ENCODE measurements at places on chromosomes 3 and 15. TPM values are rescaled to one million over a fixed set of nuclear protein-coding genes. Genes with fewer than 3 reads are reported as not detected.

CFAP20DC gene
- 8.4 TPM for total RNA-seq

SIDT1 gene
- total RNA-seq: not detected

SHC4 gene
- total RNA-seq: 4.4 TPM

PIERCE2 gene
- 1.9 TPM for total RNA-seq

- DNase-seq: no peak
- H3K27ac ChIP-seq: peak overlapping the region; percentile 50
- peak overlapping the region; percentile 74 for H3K4me3 ChIP-seq
- peaks cover 9% of the 10 kb centered on the region for H3K36me3 ChIP-seq
- H3K4me1 ChIP-seq: peaks cover 32% of the 10 kb centered on the region
- peaks cover 6% of the 10 kb centered on the region for H3K27me3 ChIP-seq
Observed at GRCh38 chr15:70016511-70016994, 81.2 kb downstream of the TLE3 start.

GRCh38 chr15:51424780-51425179 is 83.3 kb downstream of the GLDN start:
- DNase-seq: no peak
- H3K36me3 ChIP-seq: no peaks in the 10 kb centered on the region
- H3K4me1 ChIP-seq: no peaks in the 10 kb centered on the region
- H3K4me3 ChIP-seq: no peak overlapping the region
- H3K27me3 ChIP-seq: no peaks in the 10 kb centered on the region

- H3K4me1 ChIP-seq: peaks cover 5% of the 10 kb centered on the region
- no peak overlapping the region for H3K27ac ChIP-seq
- H3K4me3 ChIP-seq: no peak overlapping the region
- no peaks in the 10 kb centered on the region for H3K36me3 ChIP-seq
Observed at GRCh38 chr15:33968821-33969220, 524 bp downstream of the CHRM5 start.

- no peak overlapping the region for H3K27ac ChIP-seq
- H3K36me3 ChIP-seq: no peaks in the 10 kb centered on the region
- H3K4me3 ChIP-seq: no peak overlapping the region
- H3K4me1 ChIP-seq: no peaks in the 10 kb centered on the region
- H3K27me3 ChIP-seq: peaks cover 2% of the 10 kb centered on the region
- no peak for DNase-seq
Observed at GRCh38 chr15:20344601-20345400, 196.8 kb downstream of the GOLGA6L6 start.

- H3K27me3 ChIP-seq: peaks cover 2% of the 10 kb centered on the region
- H3K4me1 ChIP-seq: peaks cover 1% of the 10 kb centered on the region
- peak overlapping the region; percentile 60 for H3K27ac ChIP-seq
- H3K36me3 ChIP-seq: no peaks in the 10 kb centered on the region
- peak; percentile 88 for DNase-seq
- H3K4me3 ChIP-seq: no peak overlapping the region
Observed at GRCh38 chr3:186614597-186615483, 2.0 kb downstream of the AHSG start.

DNA sequence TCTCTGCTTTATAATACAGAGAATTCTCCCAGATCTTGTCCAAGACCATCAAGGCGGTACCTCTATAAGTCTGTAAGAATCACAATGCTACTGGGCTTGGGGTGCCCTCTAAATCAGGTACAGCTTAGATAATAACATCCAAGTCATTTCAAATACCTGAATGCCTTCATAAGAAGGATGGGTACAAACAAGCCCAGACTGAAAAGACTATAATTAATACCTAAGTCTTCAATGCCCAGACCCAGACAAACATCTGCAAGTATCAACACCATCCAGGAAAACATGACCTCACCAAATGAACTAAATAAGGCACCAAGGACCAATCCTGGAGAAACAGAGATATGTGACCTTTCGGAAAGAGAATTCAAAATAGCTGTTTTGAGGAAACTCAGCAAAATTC is 65.9 kb downstream of the ZMAT3 start:
- H3K36me3 ChIP-seq: peaks cover 12% of the 10 kb centered on the region
- H3K27me3 ChIP-seq: no peaks in the 10 kb centered on the region
- H3K4me1 ChIP-seq: no peaks in the 10 kb centered on the region
- DNase-seq: no peak
- no peak overlapping the region for H3K27ac ChIP-seq
- H3K4me3 ChIP-seq: no peak overlapping the region

- H3K27ac ChIP-seq: no peak overlapping the region
- DNase-seq: peak; percentile 89
Observed at GRCh38 chr3:48435774-48436476, 4.0 kb downstream of the CCDC51 start.

DNA sequence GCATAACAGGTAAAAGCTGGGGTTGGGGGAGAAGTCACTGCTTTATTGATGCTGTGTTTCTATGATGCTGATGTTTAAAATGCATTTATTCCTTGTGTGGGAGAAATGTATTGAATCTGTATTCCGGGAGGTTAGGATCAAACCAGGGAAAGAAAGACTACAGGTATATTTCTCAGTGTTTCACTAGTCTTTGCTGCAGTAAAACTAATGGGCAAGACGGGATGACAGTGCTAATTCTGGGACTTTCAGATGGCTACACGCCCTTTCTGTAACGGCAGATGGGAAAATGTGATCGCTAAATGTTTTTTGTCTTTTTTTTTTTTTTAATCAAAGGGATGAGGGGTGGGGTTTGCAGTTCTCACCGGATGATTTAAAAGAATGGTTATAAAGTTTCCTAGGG is 393 bp downstream of the CNTN6 start:
- H3K27me3 ChIP-seq: no peaks in the 10 kb centered on the region
- DNase-seq: no peak
- peak overlapping the region; percentile 97 for H3K27ac ChIP-seq
- H3K36me3 ChIP-seq: no peaks in the 10 kb centered on the region
- H3K4me3 ChIP-seq: peak overlapping the region; percentile 90
- H3K4me1 ChIP-seq: peaks cover 27% of the 10 kb centered on the region

- DNase-seq: no peak
- H3K27me3 ChIP-seq: no peaks in the 10 kb centered on the region
- no peaks in the 10 kb centered on the region for H3K4me1 ChIP-seq
- no peak overlapping the region for H3K4me3 ChIP-seq
- H3K36me3 ChIP-seq: peaks cover 9% of the 10 kb centered on the region
Observed at GRCh38 chr15:42670451-42670850, 66.5 kb downstream of the CDAN1 start.
